ENCODE measurements at places on chromosomes 16 and 17.

GRCh38 chr17:40356990-40357881 is 7.3 kb downstream of the GJD3 start:
- no peak for DNase-seq

GRCh38 chr17:48528936-48529682 is 1.7 kb downstream of the HOXB1 start:
- no peak for DNase-seq

- no peak for DNase-seq
Measured at GRCh38 chr16:84950906-84951305, 60.4 kb downstream of the ZDHHC7 start.

DNA sequence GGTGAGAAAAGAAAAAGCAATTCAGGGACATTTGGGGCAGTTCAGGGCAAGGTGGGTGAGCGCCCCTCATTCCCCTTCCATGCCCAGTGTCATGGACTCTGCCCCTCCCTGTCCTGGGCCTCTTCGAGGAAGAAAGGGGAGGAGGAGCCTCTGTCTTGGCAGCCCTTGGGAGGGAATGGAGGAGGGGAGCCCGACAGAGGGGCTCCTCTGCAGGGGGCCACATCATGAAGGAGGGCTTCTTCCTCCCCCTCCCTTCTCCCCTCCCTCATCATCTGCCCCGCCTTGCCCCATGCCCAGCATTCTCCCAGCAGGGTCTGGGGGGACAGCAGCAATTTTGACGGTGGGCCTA is 33.2 kb upstream of the TAC4 start:
- DNase-seq: no peak

DNA sequence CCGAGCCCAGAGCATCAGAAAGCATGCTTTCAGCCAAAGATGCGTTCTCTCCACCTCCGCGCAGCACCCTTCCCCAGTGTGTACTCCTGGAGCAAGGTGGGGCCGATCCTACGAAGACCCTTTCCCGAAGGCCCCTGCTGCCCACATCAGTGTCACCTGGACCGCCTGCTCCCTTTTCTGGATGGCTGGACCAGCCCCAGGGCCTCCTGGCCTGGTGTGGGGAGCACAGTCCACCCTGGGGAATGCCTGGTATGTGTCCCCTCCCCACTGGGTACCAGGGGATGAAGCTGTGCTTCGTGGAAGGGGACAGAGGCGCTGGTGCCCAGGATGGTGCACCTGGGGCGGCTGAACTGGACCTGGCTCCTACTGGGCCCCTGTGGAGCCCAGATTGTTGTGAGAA is 173.8 kb downstream of the SEC14L1 start:
- no peak for DNase-seq

- DNase-seq: no peak
Measured at GRCh38 chr17:73308017-73308823, 3.6 kb downstream of the CDC42EP4 start.

DNA sequence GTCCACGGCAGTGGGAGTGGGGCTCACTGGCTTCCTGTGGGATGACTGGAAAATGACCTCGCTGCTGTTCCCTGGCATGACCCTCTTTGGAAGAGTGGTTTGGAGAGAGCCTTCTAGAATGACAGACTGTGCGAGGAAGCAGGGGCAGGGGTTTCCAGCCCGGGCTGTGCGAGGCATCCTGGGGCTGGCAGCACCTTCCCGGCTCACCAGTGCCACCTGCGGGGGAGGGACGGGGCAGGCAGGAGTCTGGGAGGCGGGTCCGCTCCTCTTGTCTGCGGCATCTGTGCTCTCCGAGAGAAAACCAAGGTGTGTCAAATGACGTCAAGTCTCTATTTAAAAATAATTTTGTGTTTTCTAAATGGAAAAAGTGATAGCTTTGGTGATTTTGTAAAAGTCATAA is 7.8 kb upstream of the RNF213 start:
- peak; percentile 76 for DNase-seq

DNA sequence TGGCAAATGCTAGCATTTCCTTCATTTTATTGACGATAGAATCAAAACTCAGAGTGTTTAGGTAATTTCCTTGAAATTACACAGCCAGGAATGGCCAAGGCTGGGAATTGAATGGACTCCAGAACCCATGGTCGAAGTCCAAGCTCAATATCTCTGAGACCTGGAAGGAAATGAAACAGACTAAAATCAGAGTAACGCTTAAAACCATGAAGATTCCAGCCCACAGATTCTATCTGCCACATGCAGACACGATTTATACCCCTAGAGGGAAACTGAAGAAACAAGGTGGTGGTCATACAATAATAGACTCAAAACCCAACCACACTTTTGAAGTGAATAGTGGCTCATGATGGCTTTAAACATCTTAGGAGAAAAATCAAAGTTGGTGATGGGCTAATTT is 95.6 kb downstream of the PRKCA start:
- no peak for DNase-seq

GRCh38 chr17:3503285-3503684 is 27.5 kb downstream of the ASPA start:
- no peak for DNase-seq

- DNase-seq: no peak
Measured at GRCh38 chr16:35749253-35750141, 2290.1 kb downstream of the TP53TG3F start.

DNA sequence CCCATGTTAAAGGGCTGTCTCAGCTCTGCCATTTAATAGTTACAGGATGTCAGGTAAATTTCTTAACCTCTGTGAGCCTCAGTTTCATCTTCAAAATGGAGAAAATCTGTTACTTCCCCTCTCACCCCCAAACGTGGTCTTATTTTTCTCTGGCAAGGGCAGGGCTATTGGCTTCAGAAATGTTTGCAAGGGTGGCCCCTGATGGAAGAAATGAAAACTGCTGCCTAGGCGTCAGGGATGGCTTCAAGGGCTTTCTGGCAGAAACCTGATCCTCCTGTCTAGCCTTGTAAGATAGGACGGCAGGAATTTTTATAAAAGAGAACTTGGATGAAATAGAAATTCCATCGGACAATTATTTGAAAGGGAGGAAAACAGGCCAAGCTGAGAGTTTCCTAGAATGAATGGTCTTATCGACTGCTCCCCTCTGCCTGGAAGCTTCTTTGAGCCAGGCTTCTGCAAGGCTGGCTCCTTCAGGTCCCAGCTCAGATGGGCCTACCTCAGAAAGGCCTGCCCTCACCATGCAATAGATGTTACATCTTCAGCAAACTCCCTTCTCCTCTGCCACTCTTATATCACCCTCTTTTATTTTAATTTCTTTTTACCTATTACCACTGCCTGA is 43.0 kb upstream of the TANGO6 start:
- peak; percentile 2 for DNase-seq

GRCh38 chr16:64250866-64251265 is 871.0 kb downstream of the CDH11 start:
- DNase-seq: no peak

GRCh38 chr17:71793518-71793917 is 327.3 kb upstream of the SOX9 start:
- DNase-seq: no peak

- no peak for DNase-seq
Measured at GRCh38 chr17:70124723-70125122, 44.6 kb upstream of the KCNJ2 start.

DNA sequence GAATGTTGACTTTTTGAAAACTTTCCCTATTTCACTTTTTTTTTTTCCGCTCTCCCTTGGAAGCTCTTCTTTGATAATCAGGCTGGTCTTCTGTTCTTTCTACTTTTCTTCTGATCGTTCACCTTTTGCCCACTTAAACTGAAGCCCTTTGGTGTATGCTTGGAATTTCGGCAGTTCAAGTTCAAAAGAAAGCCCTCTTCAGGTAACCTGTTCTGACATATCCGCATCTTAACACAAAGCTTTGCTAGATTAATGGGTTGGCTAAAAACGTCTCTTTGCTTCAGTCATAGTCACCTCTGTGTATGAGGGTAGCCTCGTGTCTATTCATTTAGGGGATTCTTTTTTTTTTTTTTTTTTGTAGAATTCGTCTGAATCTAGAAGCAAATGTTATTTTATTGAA is 1115.8 kb upstream of the RBFOX1 start:
- DNase-seq: no peak

- DNase-seq: no peak
Measured at GRCh38 chr17:43736389-43736788, 22.2 kb downstream of the SOST start.

- DNase-seq: no peak
Measured at GRCh38 chr16:14199624-14200023, 128.5 kb downstream of the MRTFB start.

GRCh38 chr17:78723001-78723796 is 58.9 kb downstream of the CYTH1 start:
- no peak for DNase-seq

GRCh38 chr17:4898927-4899326 is 409 bp upstream of the C17orf107 start:
- DNase-seq: no peak

- no peak for DNase-seq
Measured at GRCh38 chr16:63695347-63695746, 1426.5 kb downstream of the CDH11 start.

DNA sequence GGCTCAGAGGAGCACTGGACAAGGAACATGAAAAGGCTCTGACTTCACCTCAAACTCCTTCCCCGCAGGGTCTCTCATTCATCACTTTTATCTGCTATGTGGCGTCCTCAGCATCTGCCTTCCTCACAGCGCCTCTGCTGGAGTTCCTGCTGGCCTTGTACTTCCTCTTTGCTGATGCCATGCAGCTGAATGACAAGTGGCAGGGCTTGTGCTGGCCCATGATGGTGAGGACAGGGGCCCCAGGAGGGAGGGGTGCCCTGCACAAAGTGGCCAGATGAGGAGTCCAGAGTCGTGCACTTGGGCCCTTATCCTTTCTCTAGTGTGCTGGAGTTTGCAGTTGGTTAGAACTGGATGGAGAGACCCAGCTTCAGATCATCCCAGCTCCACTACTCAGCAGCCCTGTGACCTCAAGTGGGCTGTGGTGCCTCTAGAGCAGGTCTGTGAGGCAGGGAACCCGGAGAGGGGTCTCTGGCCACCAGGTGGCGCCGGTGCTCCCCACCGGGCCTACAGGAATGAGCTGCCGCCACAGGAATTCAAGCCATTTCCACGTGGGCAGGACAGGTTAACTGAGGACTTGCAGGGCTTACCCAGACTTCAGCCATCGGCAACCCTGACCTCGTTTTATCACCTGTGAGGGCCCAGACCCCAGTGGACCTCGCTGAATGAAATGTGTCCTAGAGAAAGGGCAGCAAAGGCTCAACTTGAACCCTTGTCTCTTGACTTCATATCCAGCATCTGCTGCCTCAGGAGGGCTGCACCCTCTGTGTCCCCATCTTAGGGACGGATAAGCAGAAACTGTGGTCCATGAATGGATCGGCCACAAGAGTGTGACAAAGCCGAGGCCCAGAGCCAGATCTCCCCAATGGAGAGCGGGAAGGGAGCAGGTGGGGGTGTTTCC is 4.0 kb downstream of the CMTM3 start:
- DNase-seq: peak; percentile 65

- DNase-seq: no peak
Measured at GRCh38 chr17:82092094-82092586, 5.9 kb downstream of the FASN start.

GRCh38 chr16:63856537-63856936 is 1265.3 kb downstream of the CDH11 start:
- no peak for DNase-seq

GRCh38 chr17:1375615-1376014 is 24.4 kb downstream of the YWHAE start:
- no peak for DNase-seq

- no peak for DNase-seq
Measured at GRCh38 chr17:83176623-83177583, 97.5 kb downstream of the METRNL start.

- DNase-seq: no peak
Measured at GRCh38 chr16:76777721-76778465, 413.1 kb upstream of the MON1B start.

GRCh38 chr16:87840271-87840978 is 28.9 kb downstream of the SLC7A5 start:
- no peak for DNase-seq

DNA sequence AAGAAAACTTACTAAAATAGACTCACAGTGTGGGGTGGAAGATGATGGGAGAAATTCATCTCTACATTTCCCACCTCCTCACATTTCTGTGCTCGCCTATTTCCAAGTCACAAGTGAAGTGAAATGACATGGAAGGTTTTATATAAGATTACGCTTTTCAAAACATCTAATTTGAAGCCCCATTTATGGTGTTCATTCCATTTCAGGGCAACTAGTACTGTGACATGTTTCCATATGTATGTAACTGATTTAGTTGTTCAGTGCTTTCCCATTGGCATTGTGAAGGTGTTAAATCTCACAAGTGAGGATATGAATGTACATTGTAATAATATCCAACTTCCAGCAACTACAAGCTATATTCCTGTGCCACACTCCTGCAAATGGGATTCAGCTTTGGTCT is 1174.8 kb downstream of the CDH11 start:
- DNase-seq: no peak

GRCh38 chr17:13931800-13932460 is 137.4 kb upstream of the COX10 start:
- no peak for DNase-seq
